Activated T-cell treated with anti-CD3 and anti-CD28 coated beads, Interleukin-2, amount 50 U/mL, for 4 hours (primary cell): ENCODE measurements at places on chromosomes 16 and 17. TPM values are rescaled to one million over a fixed set of nuclear protein-coding genes. Genes with fewer than 3 reads are reported as not detected.

Gene CCL14
- total RNA-seq, result not detected

Gene GNG13
- not detected for total RNA-seq

Gene NPIPB9
- total RNA-seq, result 1.8 TPM

Gene TMEM106A
- 7.9 TPM for total RNA-seq

Gene PRR29
- not detected for total RNA-seq

Gene DRC3
- total RNA-seq, result 0.49 TPM

Gene SGSM2
- 40.1 TPM for total RNA-seq

Gene SLC5A11
- total RNA-seq, result 1.7 TPM

Gene TMEM97
- 44.8 TPM for total RNA-seq

Gene SOST
- total RNA-seq, result not detected

Gene AGRP
- not detected for total RNA-seq

Gene PKMYT1
- 79.1 TPM for total RNA-seq

Gene KRT32
- total RNA-seq, result not detected

Gene SMIM36
- not detected for total RNA-seq

Gene CEP295NL
- not detected for total RNA-seq

DNA sequence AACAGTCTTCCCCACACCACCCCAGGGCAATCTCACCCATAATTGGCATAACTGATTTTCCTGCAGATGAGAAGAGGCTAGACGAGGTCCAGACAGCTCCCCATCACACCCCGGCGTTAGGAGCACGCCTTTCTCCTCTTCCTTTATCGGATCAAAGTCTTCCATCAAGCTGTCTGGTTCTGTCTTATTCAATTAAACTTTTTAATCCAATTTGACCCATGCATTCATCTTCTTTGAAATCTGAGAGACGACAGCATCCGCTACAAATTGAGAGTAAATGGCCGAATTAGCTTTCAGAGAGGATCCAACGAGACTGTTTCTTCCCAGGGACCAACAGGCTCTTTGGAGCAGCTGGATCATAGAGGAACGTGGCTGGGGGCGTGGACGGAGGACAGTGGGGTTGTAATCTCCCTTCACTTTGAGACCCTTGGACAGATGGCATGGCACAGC is 44.4 kb upstream of the GPRC5B start:
- DNase-seq, result no peak

DNA sequence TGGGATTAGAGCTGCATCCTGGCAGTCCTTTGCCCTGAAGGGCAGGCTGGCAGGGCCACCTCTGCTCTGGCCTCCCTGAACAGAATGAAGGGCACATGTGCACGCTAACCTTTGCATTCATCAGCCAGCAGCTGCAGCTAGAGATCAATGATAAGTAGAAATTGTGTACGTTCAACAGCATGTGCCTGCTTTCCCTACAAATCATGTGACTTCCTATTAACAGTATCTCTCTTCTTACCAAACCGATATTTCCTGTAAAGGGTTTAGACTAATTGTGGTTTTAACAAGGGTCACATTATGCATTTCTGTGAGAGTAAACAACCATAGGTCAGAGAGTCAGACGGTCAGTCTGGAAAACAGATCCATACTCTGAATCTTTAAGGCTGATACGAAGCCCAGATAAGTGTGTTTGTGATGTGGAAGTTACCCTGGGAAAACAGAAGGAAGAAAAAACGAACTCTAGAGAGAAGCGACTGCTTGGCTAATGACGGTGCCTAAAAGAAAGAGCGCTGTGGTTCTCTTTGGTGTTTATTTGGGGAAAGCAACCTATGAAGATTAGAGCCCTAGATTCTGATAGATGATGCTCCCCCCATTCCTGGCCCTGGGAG is 219.4 kb downstream of the MAF start:
- DNase-seq, result peak; percentile 16

DNA sequence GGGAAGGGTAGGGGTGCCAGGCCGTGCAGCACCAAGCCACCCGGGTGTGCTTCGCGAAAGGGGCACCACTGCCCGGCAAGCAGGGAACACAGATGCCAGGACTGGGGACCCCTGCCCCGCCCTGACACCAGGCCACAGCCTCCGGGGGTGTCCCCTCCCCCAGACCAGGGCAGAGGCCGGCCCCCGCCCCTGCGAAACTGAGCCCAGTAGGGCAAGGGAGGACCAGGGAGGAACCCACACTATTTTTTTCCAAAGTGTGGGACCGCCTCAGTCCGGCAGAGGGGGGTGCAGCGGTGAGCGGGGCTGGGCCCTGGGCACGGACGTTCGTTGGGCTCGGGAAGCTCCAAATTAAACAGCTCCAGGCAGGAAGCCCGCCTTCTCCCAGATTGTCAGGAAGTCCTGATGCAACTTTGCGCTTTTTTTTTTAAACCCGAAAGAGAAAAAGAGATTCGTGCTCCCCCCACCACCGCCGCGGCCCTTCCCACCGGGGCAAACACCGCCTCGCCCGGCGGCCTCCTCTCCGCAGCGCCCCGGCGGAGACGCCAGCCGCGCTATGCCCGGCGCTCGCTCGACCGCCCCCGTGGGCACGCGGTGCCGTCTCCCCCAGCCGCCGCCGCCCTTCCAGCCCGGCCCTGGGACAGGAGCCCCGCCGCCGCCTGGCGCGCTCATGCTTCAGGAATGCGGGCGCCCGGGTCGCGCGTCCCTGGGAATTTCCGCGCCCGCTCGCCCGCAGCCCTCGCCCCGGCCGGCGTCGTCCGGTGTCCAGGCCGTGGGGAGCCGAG is 755 bp downstream of the PIEZO1 start:
- DNase-seq, result peak; percentile 36

- no peak for DNase-seq
These were observed 17.7 kb upstream of the NETO2 start for GRCh38 chr16:47161464-47161863.

GRCh38 chr17:6913608-6914443 is 82.0 kb upstream of the ALOX12 start:
- peak; percentile 75 for DNase-seq

- DNase-seq, result no peak
These were observed 5.7 kb upstream of the NR1D1 start for GRCh38 chr17:40105861-40106759.

- DNase-seq, result no peak
These were observed 99.4 kb downstream of the NPIPB11 start for GRCh38 chr16:29306943-29307597.

DNA sequence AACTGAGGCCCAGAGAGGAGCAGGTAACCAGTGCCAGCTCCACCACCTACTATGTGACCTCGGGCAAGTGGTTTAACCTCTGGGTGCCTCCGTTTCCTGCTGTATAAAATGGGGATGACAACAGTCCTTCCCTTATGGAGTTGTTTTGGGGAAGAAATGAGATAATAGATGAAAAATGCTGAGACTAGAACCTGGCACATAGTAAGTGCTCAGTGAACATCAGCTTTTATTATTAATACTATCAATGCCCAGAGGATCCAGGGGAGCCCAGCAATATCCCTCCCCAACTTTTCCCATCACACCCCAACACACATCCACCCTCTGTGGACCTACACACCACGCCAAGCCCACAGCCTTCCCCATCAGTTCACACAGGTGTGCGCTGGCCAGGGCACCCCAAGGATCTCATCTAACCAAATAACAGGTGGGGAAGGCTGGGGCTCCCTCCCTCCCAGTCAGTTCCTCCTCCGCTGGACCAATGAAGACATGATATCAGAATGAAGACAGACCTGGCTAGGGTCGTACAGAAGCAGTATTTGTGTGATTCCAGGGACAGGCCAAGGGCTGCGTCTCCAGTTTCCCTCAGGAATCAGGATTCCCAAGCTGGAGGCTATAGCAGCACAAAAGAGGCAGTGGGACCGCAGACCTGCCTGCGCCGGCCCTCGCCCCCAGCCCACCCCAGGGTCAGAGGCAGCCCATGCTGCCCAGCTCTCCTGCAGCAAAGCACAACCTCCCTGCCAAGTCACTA is 1.8 kb downstream of the ATP2A3 start:
- DNase-seq, result no peak

DNA sequence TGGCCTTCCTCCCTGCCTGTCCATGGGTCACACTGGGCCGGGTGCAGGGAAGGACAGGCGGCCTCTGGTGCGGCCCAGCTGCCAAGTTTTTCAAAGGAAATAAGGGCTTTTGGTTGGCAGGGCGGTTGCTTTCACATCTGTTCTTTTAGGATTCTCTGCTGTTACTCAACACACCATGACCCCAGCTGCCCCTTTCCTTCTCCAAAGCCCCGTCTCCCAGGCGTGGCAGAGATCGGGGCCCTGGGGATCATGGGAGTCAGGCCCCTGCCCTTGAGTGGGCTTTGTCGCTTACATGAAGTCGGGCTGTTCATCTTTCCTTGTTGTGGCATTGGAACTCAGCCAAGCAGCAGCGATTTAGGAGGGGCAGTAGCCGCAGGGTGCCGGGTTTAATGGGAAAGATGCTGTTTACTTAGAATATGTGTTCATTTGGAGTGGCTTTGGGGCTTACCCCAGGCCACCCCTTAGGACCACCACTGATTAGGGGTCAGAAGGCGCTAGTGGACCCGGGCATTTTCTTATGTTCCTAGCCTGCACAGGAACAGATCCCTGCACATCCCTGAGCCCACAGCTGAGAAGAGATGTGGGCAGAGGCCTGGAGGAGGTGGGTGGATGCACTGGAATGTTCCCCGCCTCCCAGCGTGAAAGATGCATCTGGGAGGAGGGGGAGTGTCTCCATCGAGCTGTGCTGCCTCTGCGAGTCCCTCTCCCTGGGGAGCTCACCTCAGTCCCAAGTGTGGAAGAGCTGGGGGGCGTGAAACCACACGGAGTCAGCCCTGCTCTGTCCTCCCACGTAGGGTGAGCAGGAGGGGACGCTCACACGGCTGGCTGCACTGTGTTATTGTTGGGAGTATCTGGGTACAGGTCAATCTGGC is 6.8 kb upstream of the ADCY7 start:
- DNase-seq, result no peak

- DNase-seq, result no peak
These were observed 20.1 kb downstream of the RAB40B start for GRCh38 chr17:82678265-82678891.

DNA sequence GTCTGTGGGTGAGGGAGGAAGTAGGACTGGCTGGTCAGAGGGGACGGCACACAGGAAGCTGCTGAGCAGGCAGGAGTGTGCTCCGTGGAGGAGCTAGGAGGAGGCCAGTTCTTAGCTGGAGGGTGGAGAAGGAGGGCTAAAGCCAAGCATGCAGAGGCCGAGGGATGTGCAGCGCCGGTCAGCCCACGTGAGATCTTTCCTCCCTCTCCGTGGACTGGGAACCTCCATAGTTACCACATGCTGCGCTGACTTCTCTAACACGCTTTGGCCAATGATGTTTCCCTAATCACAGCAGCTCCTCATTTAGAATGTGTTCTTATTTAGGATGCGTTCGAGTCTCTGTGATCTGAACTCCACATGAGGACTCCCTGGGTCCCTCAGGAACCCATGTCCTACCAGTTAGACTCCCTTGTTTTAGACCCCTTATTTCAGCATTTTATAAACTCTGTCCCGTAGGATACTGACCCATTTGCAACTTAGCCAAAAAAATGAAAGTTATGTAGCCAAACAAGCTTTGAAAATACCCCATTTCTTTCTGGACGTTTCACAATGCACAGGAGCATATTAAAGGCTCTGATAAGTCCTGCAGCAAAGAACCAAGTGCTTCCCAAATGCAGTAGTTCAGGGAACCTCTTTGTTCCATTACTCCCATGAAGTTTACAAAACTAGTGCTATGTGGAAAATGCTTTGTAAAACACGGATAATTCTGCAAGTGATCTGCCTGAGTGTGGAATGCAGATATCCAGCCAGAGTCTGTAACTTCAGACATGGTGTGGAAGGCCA is 51.4 kb downstream of the IRF8 start:
- DNase-seq, result no peak

- no peak for DNase-seq
These were observed 29.0 kb upstream of the ADORA2B start for GRCh38 chr17:15915961-15916360.

GRCh38 chr16:81629896-81630634 is 149.0 kb upstream of the PLCG2 start:
- no peak for DNase-seq

DNA sequence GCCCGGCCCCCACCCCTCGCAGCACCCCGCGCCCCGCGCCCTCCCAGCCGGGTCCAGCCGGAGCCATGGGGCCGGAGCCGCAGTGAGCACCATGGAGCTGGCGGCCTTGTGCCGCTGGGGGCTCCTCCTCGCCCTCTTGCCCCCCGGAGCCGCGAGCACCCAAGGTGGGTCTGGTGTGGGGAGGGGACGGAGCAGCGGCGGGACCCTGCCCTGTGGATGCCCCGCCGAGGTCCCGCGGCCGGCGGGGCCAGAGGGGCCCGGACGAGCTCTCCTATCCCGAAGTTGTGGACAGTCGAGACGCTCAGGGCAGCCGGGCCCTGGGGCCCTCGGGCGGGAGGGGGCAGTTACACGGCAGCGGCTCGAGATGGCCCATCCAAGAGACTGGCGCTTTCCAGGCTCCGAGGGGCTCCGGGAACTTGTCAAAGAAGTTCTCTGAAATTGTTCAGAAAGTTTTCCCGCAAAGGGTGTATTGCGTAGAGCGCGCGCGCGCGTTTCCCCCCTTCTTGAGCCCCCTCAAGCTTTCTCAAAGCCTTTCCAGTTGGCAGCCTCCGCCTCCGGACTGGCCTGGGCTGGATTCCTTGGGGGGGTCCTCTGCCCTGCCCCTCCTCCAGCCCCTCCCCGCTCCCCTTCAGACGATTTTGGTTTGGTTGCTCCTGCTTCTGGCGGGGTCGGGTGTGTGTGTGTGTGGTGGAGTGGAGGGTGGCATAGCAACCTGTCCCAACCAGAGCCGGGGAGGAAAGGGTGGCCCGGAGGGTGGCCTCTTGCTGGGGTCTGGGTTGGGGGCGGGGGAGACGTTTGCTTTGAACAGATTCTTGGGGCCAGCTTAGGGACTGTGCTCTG is 504 bp downstream of the ERBB2 start:
- no peak for DNase-seq

GRCh38 chr16:53881371-53881770 is 177.4 kb downstream of the FTO start:
- DNase-seq, result no peak

- no peak for DNase-seq
These were observed 42.1 kb downstream of the CYB5B start for GRCh38 chr16:69466547-69466946.

GRCh38 chr16:75043175-75043895 is 44.5 kb downstream of the ZNRF1 start:
- no peak for DNase-seq

DNA sequence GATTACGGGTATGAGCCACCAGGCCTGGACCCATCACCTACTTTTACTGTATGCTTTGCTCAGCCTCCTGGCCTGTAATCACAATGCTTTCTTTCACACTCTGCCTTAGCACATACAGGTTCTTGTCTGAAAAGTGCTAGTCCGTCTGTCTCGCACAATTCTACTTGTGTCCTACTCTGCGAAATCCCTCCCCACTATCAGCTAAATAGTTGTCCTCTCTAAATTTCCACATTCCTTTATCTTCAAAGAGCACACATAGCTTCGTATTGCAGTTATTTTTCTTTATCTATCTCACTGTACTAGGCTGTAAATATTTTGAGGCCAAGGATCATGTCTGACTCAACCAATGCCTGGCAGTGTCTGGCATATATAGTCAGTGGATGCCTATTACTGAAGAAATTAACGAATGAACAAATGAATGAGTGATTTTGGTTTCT is 38.5 kb upstream of the ETV4 start:
- no peak for DNase-seq

- no peak for DNase-seq
These were observed 5.0 kb upstream of the ARHGAP27 start for GRCh38 chr17:45437465-45438283.
